Mammary epithelial cell (primary cell): ENCODE measurements at places on chromosomes 11 and 22.

DNA sequence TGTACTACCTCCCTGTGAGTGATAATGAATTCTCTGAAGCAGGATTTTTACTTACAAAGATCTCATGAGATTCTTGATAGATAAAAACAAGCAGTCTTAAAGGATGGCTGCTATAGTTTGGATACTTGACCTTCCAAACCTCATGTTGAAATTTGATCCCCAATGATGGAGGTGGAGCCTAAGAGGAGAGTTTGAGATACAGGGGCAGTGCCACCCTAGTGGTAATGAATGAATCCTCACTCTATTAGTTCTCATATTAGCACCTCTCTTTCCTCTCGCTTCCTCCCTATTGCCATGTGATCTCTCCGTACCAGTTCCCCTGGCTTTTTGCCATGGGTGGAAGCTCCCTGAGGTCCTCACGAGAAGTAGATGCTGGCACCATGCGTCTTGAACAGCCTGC is 37.9 kb upstream of the OR8B8 start:
- DNase-seq: no peak

- DNase-seq: no peak
Measured at GRCh38 chr11:87597725-87598124, 560.0 kb downstream of the TMEM135 start.

GRCh38 chr11:111370902-111371578 is 8.0 kb downstream of the POU2AF1 start:
- DNase-seq: no peak

GRCh38 chr11:118111019-118111743 is 24.4 kb upstream of the SMIM35 start:
- DNase-seq: peak; percentile 20

DNA sequence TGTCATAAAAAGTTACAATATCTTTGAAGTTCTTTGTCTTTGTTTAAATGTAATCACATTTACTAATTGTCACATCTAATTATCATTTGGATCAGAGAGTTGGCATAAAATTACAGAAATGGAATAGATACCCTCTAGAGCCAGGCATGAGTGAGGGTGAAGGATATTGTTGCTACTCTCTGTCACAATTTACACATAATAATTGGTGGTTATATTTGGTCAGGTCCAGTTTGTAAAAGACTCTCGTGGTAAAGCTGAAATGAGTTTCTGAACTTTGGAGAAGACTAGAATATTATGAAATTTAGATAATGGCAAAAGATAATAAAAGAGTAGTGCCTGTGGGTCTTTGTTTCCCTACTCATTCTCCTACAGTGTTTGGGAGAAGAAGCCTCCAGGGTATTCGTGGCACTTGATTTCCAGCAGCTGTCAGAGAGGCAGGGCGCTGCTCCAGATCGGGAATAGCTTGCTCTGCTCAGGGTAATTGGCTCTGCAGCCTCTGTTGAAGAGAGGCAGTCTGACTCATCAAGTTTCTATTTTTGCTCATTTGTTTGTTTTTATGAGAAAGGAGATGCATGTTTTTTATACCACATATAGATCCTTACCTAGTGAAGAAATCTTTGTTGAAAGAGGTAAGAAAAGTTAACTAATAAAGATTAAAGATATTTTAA is 349.9 kb downstream of the CNTN5 start:
- no peak for DNase-seq

DNA sequence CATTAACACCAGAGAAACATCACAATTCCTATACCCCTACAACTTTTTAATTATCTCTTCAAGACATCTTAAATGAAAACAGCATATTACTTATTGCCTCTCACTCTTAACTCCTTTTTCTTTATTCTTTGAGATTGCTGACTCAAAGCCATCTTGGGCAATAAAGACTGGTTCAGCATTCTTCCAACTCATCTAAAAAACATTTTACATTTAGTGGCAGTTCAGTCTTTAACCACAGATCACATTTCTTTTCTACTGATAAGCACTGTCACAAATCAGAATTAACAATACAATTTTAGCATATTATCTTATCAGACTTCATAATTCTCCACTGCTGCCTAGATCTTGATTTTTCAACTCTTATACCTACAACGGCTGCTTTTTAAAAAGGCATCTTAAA is 34.0 kb downstream of the SIK3 start:
- peak; percentile 51 for DNase-seq

- no peak for DNase-seq
Measured at GRCh38 chr22:26483043-26483438, 542 bp downstream of the HPS4 start.

DNA sequence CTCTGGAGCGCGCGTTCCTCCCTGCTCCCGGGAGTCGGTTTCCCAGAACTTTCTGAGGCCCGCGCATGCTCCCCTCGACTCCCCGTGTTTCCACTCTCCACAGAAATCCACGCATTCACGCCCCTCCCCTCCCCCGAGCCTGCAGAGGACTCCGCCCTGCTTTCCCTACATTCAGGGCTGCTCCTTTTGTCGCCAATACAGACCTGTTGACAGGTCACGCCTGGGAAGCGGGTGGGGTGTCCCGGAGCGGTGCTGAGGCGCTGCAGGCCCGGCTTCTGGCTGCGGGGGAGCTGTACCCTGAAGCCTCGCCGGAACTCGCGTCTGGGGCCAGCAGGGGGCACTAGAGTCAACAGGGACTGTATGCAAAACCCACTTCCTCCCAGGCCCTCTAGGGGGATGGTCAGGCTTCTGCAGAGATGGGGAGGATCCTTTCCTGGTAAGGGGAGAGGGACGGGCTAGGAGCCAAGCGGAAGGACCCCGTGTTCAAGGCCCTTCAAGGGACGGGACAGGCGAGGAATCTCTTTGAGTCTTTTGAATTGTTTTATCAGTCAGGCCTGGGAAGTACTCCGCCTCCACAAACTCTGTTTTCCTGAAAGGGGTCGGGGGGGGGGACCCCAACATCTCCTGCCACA is at the start of gene PRAME:
TSS of gene PRAME (minus strand) at position 294 of the 632 bp plus-strand sequence. CDS start 2,433 bp downstream, outside the sequence.
- no peak for DNase-seq

DNA sequence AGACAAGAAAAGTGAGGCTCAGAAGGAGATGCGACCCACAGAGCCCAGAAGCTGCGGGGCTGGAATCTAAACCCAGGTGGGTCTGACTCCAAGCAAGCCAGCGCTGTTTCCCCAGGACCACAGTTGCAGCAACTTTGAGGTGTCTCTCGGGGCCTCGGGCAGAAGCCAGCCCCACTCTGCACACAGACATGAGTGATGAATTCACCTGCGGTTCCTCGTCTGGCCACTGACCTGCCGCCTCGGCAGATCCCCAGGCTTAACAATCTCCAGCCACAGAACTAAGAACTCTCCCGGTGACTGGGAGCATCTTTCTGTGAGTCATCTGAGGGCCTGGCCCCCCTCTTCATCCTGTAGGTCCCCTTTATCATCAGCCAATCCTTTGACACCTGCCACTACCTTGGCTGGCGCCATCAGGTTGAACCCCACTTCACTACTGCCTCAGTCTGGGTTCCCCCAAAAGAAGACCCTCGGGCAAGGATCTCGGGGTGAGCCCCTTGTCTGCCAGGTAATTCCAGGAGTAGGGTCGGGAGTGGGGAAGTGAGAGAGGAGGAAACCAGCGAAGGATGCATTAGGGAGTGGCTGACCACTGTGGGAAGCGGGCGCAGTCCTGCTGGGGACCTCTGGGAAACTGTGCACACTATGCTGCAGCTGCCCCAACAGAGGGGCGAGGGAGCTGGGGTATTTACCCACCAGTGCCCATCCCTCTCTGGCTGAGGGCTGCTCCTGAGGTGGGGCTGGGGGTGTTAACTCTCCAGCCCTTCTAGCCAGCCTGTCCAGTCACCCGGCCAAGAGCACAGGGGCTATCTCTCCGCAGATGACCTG is 33.0 kb upstream of the MN1 start:
- DNase-seq: no peak

GRCh38 chr22:25759825-25760231 is 17.8 kb downstream of the MYO18B start:
- peak; percentile 90 for DNase-seq

DNA sequence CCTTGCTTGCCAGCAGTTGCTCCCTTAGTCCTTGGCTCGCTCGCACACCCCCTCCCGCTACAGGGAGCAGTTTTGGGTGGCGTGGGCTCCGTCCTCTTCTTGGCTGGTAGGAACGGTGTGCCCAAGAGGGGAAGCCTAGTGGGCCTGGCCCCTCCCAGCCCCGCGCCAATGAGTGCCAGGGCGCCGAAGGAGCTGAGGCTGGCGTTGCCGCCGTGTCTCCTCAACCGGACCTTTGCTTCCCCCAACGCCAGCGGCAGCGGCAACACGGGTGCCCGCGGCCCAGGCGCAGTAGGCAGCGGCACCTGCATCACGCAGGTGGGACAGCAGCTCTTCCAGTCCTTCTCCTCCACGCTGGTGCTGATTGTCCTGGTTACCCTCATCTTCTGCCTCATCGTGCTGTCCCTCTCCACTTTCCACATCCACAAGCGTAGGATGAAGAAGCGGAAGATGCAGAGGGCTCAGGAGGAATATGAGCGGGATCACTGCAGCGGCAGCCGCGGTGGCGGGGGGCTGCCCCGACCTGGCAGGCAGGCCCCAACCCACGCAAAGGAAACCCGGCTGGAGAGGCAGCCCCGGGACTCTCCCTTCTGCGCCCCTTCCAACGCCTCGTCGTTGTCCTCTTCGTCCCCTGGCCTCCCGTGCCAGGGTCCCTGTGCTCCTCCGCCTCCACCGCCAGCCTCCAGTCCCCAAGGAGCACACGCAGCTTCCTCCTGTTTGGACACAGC is 1.6 kb downstream of the C11orf87 start:
- no peak for DNase-seq

DNA sequence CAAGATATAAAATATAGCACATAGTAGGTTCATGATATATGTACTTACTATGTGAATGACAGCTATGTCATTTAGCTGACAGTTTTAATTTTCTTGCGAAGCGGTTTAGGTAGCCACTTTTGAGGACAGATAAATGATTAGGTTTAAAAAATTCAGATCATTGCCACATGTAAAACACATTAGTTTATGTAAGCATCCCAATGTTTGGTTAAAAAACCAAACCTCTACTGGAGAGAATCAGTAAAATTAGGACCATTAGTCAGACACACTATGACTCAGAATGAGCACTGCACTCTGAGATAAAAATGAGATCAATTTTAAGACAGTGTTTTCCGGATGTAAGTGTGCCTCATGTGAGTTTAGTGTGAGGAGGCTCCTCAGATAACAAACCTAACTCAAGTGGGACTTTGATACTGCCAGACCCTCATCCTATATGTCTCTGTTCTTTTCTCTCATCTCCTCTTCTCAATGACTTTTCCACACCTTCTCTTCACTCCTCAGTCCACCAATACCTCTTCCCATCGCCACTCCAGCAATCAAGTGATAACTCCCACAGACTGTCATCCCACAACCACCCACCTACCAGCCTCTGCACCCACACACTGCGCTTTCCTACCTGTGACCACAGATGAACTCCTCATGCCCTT is 6.8 kb upstream of the OR2AT4 start:
- DNase-seq: peak; percentile 34

GRCh38 chr11:45917623-45918330 is at the start of gene PEX16:
Gene PEX16 (minus strand): TSS chr11:45917877. CDS start chr11:45917811, 66 bp downstream.
- DNase-seq: peak; percentile 99

GRCh38 chr11:35035894-35036408 is 103.0 kb upstream of the CD44 start:
- DNase-seq: peak; percentile 95

DNA sequence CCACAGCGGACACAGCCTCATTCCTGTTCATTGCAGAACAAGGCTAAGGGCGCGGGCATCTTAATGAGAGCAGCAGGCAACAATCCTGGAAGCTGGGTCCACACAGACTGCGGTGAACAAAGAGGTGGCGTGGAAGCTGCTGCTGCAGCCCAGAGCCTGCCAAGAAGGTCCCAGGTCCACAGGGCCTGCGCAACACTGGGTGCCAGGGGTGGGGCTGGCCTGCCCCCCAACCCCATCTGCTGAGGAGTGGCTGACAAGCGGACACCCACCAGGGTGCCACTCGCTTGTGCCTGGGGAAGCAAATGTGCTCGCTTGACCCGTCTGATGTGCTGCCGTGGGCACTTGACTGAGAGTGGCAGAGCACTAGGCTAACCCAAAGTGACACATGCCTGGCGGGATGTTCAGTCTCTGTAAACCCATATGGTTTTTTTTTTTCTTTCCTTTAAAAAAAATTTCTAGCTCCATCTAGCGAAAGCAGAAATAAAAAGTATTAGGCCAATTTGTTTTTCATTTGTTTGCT is 83.2 kb upstream of the PITPNB start:
- no peak for DNase-seq

GRCh38 chr22:44155115-44155514 is 25.6 kb upstream of the PARVG start:
- no peak for DNase-seq

DNA sequence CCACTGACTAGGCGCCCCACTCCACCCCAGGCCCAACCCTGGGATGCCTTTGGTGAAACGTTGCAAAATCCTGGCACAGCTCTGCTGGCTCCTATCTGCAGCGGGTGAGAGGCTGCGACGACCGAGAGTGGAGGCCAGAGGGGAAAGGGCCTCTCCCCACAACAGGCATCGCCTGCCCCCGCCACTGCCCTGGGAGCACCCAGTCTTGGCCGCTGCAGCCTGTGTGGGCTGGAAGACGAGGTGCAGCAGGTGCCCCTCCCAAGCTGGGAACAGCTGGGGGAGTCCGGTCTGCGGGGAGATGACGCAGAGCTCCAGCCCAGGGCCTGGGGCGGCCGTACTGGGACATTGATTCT is 4.2 kb upstream of the PIM3 start:
- DNase-seq: no peak

DNA sequence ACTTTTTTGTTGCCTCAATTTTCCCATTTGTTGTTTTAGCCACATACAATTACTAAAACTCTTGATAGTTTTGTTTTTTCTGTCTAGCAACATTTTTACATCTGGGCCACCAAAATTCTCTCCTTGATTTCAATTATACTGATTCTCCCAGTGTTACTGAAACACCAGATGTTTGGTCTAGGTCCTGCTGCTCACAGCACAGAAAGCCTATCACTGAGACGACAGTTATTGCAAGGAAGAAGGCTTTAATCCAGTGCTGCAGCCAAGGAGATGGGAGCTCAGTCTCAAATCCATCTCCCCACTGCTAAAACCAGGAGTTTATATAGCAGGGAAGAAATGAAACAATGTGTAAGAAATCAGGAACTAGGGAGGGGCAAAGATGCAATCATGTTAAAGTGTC is 837.7 kb upstream of the CNTN5 start:
- DNase-seq: no peak

DNA sequence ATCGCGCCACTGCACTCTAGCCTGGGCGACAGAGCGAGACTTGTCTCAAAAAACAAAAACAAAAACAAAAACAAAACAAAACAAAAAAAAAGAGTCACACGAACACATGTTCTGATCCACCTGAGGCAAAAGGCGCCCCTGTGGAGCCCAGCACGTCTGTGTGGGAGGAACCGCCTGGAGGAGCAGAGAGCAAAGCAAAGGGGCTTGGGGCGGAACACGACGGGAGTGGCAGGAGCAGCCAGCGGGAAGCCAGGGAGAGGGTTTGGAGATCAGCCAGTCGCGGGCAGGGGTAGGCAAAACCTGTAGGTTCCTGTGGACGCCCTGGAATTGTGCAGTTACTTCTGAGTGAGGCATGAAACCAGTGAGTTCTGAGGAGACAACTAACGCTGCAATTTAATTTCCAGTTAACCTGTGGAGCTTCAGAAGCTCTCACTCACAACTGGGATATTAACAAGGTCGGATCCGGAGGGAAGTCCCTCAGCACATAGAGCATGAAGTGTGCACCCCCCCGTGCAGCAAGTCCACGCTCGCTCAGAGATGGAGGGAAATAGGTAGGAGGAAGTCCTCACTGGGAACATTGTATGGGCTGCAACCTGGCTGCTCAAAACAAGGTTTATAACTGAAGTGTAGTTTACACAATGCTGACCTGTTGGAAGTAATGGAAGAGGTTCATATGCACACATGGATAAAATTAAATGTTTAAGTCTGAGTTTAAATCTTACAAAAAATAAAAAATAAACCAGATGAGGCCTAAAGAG is 13.2 kb upstream of the USP18 start:
- DNase-seq: no peak
